ENCODE measurements at places on chromosomes 5 and 9.

GRCh38 chr9:116342061-116342460 lies 188.5 kb downstream of the PAPPA start:
- DNase-seq: no peak

DNA sequence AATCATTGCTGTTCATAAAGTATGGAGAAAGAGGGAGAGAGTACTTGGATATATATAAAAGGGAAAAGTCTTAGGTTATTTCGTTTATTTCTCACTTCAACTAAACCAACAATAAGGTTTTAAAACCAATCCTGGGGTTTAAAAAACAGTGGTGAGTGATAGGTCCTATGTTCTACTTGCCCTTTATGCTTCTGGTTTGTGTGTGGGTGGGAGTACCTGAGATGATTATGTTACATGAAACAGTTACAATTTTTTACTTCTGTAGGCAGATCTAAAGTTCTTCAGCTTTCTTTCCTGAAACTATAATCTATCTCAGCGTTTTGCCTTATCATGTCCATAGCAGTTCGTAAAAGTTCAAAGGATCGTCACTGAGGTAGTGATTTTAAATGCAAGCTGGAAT lies 49.2 kb downstream of the STX17 start:
- DNase-seq: no peak

DNA sequence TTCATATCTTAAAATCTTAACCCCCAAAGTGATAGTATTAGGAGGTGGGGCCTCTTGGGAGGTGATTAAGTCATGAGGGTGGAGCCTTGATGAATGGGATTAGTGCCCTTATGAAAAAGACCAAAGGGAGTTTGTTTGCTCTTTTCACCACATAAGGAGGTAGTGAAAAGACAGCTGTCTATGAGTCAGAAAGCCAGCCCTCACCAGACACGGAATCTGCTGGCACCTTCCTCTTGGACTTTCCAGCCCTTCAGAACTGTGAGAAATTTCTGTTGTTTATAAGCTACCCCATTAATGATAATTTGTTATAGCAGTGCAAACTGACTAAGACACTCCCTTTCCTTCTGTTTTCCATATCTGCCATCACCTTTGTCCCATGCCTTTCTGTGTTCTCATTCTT lies 20.8 kb downstream of the IFNB1 start:
- DNase-seq: no peak

GRCh38 chr5:80482578-80482977 lies 5.3 kb upstream of the FAM151B start:
- no peak for DNase-seq

GRCh38 chr9:110290001-110290400 lies 33.7 kb upstream of the TXN start:
- DNase-seq: no peak

DNA sequence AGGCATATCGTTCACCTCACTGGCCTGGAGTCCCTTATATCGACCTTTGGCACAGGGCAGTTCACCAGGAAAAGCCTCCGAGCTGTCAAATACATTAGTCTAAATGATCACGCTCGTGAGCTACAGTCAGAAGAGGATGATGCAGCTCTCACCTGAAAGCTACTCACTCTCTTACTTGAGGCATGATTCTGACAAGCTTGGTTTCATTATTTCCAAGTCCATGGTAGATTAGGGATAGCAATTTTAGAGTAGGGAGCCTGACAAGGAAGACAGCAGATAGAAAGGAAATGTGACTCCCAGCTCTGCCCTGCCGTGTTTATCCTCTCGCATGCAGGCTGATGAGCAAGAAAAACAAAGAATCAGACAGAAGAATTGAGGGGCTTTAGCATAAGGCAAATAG lies 98.0 kb upstream of the MAP1B start:
- DNase-seq: no peak

DNA sequence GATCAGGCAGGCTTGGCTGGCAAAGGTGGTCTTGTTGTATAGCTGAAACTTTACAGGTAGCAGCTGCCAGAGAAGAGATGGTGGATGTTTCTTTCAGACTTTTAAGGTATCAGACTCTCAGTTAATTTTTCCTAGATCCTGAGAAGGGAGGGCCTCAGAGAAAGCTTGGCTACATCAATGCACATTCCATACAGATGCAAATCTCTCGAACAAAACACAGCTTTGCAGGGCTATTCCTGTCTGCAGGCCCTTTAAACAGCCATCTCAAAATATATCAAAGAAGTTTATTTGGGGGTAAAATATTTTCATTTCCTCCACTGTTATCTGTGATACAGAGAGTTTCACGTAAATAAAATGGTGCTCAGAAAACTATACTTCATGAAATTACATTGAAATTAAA lies 1584.4 kb downstream of the EFNA5 start:
- no peak for DNase-seq

DNA sequence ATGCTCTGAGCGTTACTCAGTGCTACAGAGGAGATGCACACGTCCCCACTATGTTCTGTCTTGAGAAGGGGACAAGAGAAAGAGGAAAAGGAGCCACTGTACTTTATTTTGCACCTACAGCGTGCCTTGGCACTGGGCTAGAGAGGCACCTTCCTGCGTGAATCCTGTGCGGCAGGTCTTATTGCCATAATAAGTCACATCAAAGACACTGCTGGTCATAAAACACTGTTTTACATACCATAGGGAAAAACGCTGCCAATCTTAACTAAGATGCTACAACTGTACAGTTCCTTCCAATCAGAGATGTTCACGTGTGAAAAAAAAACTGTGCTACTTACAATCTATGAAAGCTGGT lies 48.1 kb downstream of the NEURL1B start:
- no peak for DNase-seq
